ENCODE measurements at places on chromosomes 12 and 14.

- DNase-seq = no peak
Observed at GRCh38 chr12:120438495-120439198, 734 bp downstream of the COX6A1 start.

DNA sequence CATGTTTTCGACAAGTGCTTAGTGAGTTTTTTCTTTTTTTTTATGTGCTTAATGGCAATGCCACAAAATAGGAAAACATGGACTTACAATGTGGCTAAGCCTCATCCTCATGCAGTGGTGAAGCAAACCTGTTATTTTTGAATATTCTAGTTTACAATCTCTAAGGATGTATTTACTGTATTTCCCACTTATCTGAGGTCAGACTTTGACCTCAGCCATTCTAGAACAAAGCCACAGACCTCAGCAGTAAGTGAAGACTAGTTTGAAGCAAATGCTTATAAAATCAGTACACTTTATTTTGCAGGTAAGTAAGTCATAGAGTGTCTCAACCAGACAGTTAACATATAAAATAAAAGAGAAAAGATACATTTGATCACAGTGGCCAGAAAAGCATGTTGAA is 130.1 kb downstream of the CCDC91 start:
- DNase-seq = no peak

DNA sequence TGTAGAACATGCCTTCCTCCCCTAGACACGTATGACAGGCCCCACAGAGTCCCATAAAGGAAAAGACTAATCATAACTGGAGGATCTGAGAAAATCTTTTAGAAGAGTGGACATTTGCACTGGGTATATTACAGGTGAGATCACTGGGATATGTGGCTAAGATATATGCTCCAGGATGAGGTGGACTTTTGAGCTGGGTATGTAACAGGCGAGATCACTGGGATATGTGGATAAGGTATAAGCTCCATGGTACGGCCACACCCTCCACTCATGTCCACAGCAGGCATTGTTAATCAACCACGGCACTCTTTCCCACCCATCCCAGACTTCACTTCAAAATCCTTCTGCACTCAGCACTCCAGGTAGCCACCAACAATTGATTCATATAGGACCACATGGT is 34.1 kb downstream of the CLMN start:
- DNase-seq = no peak

DNA sequence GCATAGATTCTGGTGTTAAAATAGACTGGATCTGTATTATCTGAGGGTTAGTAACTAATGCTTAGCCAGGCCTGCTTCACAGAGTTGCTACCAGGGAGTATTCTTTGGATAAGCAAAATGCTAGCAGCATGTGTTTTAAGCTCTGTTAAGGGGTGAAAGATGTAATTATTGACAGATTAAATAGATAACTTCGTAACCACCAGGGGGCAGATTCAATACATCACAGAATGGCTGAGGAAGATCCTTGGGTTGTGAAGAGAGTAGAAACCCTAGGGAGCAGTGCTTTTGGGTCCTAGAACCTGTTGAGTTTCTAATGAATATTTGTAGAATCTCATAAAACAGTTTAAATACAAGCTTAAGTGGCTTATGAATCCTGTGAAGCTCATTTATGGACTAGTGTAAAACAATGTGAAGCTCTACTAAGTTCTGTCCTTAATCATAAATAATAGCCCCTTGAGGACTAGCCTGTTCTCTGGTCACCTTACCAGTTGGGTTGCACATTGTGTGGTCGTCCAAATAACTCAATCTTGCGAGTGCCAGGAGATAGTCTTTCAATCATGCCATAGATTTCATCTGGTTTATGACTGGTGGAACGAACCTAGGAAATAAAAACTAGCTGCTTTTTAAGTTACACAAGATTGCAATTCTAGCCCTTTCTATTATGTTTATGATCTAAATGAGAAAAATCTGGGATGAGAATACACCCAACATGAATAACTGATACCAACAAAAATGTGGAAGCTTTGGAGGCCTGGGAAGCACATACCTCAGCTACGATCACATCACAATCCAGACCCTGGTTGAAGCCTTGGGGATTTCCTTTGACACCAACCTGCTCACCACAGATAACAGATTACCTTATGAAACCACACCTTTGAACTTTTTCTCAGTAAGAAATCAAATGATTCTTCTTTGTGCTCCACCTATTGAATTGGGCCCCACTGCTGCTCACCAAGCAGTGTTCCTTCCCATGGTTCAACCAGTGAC is 12.3 kb downstream of the METTL3 start:
- DNase-seq = peak; percentile 13

DNA sequence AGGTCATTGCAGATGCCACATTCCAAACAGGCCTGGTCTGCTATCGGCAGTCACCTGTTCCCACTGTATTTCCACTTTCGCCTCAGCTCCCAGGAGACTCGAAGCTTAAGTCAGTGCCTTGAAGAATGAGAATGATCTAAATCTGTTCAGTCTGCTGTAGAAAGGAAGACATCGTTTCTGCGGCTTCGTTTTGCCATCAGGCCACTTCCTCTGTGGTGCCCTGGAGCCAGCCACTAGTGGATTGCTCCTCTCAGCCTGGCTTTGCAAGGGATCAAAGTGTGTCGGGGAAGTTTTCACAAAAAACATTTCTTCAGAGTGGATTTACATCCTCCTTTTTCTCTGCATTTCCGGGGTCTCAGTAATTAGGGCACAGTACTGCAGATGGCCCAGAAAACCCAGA is 66.7 kb downstream of the AACS start:
- DNase-seq = no peak

GRCh38 chr12:113086249-113087164 is 30.0 kb downstream of the DTX1 start:
- no peak for DNase-seq

- DNase-seq = peak; percentile 28
Observed at GRCh38 chr12:131950182-131950913, 606 bp downstream of the EP400 start.

DNA sequence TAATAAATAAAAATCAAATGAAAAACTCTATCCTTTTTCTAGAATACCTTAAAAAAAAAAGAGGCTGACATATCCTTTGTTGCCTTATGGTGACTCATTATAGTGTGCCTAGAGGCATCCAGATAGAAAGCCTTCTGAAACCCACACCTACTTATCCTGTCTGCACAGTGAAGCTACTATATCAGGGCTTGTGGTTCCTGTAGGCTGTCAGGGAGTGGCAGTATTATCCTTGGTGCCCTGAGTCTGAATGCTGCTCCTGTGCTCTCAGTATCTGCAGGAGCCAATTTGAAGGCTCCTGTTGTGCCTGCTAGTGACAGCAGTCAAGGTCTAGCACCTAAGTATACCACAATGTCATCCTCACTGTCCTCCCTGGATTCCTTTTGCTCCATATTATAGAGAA is 168.4 kb upstream of the AVPR1A start:
- no peak for DNase-seq

GRCh38 chr12:105025890-105026289 is 39.8 kb downstream of the NOPCHAP1 start:
- DNase-seq = no peak

DNA sequence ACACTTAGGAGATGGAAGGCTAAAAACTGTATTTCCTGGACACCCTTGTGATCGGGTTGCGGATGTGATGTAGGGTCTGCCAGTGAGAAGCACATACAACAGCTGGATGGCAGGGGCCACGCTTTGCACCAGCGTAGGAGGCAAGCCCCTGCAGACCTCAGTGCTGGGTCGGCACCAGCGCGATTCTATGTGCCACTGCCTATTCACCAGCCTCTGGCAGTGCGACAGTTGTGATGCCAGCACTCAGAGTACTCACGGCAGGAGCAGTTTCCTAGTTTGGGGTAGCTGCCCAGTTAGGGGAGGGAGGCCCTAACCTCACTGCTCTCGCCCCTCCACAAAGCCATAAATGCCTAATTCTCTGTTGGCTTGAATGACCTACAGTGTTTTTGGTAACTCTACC is 31.6 kb downstream of the SPTLC2 start:
- no peak for DNase-seq

DNA sequence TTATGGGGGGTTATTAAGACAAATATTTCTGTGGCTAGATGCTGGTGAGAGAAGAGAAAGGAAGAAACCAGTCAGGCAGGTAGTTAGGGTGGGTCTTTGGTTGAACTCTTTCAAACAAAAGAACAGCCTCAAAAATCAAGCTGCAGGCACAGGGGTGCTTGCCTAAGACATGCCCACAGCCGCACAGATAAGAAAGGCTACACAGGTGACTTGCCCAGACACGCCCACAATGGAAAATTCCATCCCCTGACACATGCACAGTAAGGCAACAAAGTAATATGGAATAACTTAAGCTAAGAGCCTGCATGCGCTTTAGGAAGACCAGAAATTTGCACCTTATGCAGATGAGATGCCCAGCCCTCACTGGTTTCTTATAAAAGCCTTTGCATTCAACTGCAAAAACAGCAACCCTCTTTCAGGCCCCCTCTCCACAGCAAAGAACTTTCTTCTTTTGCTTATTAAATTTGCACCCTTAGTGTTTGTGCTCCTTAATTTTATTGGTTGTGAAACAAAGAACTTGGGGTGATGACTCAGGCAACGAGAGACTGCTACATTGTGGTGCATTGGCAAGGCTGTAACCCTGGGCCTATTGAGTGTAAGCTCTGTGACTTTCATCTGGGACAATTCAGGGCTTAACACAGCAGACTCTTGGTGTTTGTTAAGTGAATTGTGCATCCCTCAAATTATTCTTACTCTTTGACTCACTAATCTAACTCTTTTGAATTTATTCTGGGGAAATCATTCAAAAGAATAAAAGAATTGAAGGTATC is 149.4 kb downstream of the RPAP3 start:
- no peak for DNase-seq

All from T-helper 22 cell (primary cell).